ENCODE measurements at places on chromosomes 13 and 19.
A peak's percentile ranks its signal among the peaks of the same experiment; 100 is the strongest.

DNA sequence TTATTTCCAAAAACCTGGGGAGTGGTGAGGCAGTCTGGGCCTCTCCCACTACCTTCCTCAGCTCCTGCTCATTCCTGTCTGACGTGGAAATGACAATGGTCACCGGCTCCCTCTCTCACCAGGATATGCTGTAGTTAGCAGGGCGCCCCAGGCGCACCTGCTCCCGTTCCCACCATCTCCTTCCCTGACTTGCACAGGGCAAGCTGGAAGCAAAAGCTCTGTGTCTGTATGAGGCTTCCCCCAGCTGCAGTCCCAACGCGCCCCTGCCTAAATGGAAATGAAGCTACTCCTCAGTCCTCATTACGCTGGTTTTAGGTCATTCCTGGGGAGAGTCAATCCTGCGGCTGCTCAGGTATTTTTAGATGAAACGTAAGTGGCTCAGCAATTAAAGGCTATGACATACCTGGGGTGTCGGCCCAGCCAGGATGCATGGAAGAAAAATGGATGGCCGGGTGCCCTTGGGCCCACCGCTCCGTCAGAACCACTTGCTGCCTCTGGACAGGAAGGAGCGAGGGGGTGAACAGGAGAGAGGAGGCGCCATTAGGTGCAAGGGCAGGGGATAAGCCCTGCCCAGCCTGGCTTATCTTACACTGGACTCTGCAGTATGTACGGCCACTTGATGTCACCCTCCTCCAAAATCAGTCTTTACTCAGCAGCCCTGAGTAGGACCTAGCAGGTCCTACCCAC lies 32.4 kb downstream of the DHRS12 start:
- no peak for DNase-seq

DNA sequence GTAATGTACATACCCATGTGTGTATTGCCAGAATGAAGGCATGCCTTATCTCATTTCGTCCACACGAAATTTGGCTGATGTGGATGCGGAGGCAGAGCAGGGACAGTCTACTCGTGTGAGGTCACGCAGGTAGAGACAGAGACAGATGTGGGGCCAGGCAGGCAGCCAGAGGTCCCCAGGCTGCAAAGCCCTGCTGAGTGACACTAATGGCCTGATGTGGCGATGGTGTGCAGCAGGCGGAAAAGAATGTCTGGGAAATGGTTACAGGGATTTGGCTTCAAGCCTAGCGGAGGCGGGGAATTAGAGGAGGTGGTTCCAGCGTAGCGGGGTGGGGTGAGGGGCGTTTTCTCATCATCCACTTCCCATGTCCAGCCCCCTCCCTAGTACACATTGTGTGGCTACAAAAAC lies 4.2 kb upstream of the IZUMO2 start:
- no peak for DNase-seq

DNA sequence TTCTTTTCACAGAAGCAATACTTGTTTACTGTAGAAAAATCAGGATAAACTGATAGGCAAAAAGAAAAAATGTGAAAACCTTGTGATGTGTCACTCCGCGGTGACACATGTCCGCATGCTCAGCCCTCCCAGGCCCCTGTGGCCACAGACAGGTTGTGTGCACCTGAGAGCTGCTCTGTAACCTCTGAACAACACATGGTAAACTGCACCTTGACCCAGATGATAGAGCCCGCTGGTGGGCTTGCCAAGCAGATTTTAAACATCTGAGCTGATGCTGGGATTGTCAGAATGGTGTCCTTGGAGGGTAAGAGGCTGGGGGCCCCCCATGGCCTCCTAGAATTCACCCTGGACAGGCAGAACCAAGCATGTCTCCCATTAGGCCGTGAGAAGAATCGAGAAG lies 33.8 kb downstream of the DHRS12 start:
- no peak for DNase-seq

GRCh38 chr13:109346060-109346459 lies 440.3 kb downstream of the IRS2 start:
- DNase-seq = no peak

- no peak for DNase-seq
Observed at GRCh38 chr13:76852986-76853385, 33.2 kb downstream of the KCTD12 start.

GRCh38 chr19:33214596-33214995 lies 11.1 kb downstream of the SLC7A10 start:
- no peak for DNase-seq

GRCh38 chr13:72221276-72221962 lies 354.4 kb upstream of the DACH1 start:
- DNase-seq = no peak

- DNase-seq = no peak
Observed at GRCh38 chr19:1250437-1251260, 2.3 kb downstream of the MIDN start.

DNA sequence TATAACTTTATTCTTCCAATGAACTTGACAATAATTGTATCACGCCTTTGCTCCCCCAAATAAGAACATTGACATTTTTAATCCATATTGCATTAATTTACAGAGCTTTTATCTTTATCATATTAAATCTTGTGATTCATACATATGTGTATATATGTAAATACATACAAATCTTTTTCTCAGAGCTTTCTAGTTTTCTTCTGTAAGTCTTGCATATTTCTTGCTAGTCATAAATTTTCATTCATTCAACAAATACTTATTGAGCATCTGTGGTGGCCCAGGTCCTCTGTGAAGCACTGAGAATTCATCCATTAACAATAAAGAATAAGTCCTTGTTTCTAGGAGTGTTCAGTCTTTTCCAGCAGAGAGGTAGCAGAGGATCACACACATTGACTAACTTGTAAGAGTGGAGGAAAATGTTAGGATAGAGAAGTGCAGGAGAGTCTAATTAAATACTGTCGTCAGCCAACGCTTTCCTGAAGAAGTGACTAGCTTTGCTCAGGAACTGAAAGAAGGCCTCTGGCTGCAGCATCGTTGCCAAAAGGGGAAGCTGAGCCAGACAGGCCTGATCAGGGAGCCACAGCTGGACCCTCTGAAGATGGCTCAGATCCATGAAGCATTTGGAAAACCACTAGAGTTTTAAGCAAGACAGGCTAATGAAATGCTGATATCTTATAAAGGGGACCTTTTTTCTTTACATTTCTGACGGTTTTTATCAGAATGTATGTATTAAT lies 38.6 kb upstream of the LAMP1 start:
- DNase-seq = no peak

- no peak for DNase-seq
Observed at GRCh38 chr19:4370418-4371041, 27.2 kb downstream of the MPND start.

DNA sequence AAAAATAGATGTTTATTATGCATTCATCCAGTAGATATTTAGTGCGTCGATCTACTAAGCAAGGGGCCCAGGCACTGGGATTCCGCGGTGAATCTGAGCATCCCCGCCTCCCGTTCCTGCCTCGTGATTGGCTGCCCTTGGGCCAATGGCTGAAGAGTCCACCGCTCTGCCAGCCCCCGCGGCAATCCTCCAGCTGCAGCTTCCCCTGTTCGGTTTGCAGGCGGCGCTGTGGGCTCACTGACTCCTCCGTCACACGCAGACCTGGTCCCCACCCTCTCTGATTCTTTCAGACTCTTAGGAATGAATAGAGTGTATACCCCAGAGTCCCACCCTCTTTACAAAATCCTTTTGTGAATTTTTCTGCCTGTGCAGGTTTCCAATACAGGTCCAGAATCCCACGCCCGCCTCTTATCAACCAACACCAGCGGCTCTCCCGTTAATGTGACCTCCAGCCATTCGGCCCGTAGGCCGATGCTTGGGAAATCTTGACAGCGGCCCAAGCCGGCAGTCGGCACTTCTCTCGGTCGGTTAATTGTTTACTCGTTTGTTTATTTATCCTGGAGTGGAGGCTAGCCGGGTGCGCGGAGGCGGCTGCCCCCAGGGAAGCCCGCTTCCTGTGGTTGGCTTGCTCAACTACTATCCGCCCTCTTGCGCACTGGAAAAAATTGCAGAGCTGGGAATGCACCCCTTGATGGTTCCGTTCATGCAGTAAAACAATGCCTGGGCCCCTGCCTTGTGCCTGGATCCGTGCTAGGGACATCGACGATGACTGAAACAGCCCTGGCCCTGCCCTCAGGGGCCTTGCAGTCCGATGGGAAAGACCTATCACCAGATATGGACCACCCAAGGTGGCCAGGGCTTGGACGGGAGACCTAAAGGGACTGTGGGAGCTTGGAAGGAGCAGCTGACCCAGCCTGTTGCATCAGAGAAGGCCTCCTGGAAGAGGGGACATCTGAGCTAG lies 4.5 kb upstream of the ARHGAP35 start:
- DNase-seq = peak; percentile 85

All from thoracic aorta (tissue), 2 donors.